ENCODE measurements at places on chromosomes 2 and 18. TPM values are rescaled to one million over a fixed set of nuclear protein-coding genes. Genes with fewer than 3 reads are reported as not detected.

SERPINB10 gene
- total RNA-seq = not detected

TEKT4 gene
- not detected for total RNA-seq

LONRF2 gene
- total RNA-seq = 5.2 TPM

REG3A gene
- total RNA-seq = not detected

NT5C1B gene
- total RNA-seq = not detected

HNMT gene
- total RNA-seq = 5.5 TPM

SCG2 gene
- total RNA-seq = 8.6 TPM

DSG4 gene
- not detected for total RNA-seq

TRPM8 gene
- 0.07 TPM for total RNA-seq

UGT1A10 gene
- total RNA-seq = not detected

ATP6V1C2 gene
- total RNA-seq = 0.14 TPM

MOCOS gene
- total RNA-seq = 2.6 TPM

IL1B gene
- not detected for total RNA-seq

IRS1 gene
- total RNA-seq = 15.1 TPM

CAPN13 gene
- total RNA-seq = not detected

DQX1 gene
- total RNA-seq = 0.49 TPM

GNLY gene
- total RNA-seq = not detected

- no peak for DNase-seq
Measured at GRCh38 chr2:25333981-25334380, 7.7 kb downstream of the DNMT3A start.

- no peak for DNase-seq
Measured at GRCh38 chr2:155633060-155633839, 699.3 kb downstream of the NR4A2 start.

DNA sequence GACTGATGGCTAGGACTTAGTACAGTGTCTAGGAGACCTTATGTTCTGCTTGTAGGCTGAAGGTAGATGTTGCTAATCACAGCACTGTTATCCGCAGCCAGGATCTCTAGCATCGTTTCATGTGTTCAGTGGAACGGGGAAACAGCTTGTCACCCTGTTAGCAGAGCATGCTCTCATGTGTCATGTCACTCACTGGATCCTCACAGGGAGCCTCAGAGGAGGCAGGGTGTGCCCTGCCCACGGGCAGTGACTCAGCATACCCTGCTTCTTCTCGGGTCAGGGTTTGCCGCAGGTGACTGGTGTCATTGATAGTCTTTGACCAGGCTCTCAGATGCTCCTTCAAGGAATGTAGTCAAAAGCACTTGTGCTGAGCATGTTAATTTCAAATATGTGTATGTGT, 44.4 kb downstream of the RPIA start:
- DNase-seq = no peak

- no peak for DNase-seq
Measured at GRCh38 chr2:52416340-52416739, 1351.3 kb upstream of the CHAC2 start.

DNA sequence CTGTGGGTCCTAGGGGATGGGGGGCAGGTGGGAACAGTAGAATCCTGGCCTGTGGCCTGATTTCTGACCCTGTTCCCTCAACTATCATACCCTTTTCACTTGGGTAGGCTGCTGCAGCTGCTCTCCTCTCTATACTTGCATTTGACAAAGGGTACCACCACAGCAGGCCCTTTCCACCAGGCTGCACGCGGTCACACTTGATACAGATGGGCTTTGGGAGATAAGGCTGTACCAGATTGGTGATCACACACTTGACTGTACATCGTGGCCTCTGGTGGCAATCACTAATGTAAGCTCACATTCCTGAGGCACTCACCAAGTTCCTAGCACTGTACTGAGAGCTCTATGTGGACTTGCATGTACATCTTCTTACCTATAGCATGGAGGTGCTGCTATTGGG, 1.6 kb upstream of the RALB start:
- no peak for DNase-seq

DNA sequence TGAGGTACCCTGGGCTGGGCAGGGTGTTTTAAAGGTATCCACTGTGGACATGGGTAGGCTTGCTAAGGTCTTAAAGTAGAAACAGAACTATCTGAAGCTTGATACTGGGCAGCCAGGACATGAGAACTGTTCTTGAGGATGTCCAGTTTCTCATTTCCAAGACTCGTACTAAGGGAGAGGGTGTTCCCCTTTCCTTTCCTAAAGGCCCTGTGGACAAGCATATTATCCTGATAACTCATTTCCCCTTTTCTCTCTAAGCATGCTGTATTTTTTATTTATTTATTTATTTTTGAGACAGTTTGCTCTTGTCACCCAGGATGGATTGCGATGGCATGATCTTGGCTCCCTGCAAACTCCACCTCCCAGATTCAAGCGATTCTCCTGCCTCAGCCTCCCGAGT, 273.6 kb downstream of the PRKCE start:
- no peak for DNase-seq

DNA sequence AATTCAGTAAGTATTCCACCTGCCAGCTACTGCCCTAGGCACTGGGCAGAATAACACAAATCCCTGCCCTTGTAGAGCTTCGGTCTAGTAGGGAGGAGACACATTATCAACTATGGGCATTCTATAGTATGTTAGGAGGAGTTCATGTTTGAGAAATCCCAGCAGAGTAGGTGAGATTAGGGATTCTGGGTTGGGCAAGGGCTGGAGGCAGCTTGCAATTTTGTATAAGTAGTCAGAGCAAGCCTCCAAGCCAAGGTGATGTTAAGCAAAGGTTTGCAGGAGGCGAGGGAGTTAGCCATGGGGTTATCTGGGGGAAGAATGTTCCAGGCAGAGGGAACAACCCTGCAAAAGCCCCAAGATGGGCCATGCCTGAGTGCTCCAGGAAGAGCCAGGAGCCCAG, 187.9 kb upstream of the HS6ST1 start:
- no peak for DNase-seq

- DNase-seq = no peak
Measured at GRCh38 chr2:197558393-197558792, 42.5 kb downstream of the MOB4 start.

DNA sequence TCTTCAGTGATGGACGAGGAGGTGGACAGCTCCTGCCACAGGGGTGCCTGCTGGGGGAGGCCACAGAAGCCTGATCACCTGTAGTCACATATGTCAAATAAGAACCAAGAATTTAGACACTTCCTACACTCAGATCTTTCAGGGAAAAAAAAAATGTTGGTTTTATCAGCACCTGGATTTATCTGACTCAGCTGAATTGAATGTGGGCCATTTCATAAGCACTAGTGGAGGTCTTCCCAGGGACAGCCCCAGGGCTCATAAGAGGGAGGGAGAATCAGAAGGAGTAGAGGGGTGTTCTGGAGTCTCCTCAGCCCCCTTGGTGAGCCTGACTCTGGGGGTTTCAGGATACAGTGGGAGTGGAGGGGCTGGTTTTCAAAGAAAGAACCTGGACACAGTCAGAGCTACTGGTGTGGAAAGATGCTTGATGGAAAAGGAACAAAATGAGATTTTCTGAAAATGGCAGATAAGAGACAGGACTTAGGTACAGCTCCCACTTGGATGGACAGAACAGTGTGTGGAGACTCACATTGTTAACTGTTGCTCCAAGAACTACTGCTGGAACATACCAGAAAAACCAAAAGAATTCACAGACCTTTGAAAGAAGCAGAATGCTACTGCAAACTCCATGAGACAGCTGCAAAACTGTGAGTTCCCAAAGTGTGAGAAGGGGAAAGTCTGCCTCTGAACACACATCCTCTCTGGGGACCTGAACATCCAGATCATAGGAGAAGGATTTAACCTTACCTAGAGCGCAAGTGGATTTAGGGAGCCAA, 45.4 kb downstream of the LCT start:
- no peak for DNase-seq

DNA sequence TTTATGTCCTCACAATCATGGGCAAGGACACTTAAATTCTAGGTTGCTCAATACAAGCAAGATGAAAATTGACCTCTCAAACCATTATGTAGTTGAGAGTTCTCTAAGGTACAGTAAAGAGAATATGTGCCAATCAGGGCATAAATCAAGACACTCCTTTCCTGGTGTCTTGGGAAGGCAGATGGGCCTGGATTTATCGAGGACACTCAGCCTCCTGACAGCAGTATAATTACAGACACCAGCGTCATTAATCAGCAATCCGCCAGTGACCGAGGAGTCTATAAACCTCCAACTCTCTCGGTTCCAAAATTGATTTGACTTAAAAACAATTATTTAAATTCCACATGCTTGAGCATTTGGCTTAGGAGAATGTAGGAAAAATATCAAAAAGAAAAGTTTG, 75.7 kb upstream of the DAPL1 start:
- no peak for DNase-seq

DNA sequence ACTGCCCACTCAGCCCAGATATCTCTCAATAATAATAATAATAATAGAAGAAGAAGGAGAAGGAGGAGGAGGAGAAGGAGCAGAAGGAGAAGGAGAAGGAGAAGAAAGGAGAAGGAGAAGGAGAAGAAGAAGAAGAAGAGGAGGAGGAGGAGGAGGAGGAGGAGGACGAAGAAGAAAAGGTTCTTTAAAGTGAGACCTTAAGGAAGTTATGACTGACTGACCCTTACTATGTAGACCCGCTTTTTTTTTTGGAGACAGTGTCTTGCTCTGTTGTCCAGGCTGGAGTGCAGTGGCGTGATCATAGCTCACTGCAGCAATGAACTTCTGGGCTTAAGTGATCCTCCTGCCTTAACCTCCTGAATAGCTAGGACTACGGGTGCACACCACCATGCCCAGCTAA, 88.9 kb upstream of the RFX8 start:
- no peak for DNase-seq

GRCh38 chr2:219179601-219180465, 1.8 kb downstream of the RETREG2 start:
- DNase-seq = no peak

DNA sequence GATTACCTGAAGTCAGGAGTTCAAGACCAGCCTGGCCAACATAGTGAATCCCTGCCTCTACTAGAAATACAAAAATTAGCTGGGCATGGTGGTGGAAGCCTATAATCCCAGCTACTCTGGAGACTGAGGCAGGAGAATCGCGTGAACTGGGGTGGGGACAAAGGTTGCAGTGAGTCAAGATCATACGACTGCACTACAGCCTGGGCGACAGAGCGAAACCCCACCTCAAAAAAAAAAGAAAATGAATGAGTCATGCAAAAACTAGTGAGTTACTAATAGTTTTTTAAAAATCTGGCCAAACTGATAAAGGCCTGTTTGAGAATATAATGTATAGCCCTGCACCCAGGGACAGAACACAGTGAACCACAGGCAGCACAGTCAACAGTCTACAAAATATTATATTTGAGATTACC, 17.5 kb downstream of the AFG3L2 start:
- no peak for DNase-seq

DNA sequence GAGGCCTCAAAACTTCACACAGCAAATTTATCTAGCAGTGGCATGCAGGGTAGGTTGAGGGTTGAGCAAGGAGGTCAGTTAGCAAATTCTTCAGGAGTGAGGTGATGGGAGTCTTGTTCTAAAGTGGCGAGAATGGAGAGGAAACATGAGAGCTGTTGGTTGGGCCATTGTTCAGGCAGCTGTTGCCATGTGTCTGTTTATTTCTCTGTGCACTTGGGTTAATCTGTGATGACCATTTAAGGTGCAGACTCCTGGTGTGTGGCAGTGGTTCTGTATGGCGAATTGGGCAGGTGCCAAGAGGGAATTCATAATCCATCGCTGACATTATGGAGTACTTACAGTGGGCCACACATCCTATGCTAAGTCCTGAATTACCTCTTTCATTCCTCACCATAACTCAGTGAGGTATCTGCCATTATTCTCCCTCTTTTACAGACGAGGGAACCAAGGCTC, 30.4 kb downstream of the TMEM178A start:
- no peak for DNase-seq

DNA sequence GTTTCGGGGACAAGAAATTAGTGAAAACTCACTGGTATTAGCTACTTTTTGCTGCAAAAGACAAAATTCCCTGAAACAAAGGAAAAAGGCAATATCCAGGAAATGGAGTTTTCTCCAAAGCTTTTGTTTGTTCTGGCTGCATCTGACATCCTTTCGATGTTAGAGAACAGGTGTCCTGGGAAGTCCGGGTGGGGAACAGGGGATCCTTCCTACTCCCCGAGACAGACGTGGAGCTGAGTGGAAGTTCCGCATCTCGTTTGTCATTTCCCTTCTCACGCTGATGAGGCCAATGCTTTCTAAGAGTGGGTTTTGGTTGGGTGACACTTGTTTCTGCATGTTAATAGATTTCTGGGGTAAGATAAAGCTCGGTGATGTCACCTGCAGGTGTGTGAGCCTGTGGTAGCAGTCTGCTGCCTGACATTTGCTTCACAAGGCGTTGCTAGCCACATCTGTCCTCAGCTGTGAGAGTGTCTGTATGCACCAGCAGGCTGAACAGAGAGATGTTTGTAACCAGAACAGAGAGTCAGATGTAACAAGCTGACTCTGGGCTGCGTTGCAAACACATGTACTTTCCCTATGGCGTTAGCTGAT, 125.9 kb downstream of the ACOXL start:
- no peak for DNase-seq

GRCh38 chr2:126733795-126734194, 77.8 kb downstream of the GYPC start:
- no peak for DNase-seq

DNA sequence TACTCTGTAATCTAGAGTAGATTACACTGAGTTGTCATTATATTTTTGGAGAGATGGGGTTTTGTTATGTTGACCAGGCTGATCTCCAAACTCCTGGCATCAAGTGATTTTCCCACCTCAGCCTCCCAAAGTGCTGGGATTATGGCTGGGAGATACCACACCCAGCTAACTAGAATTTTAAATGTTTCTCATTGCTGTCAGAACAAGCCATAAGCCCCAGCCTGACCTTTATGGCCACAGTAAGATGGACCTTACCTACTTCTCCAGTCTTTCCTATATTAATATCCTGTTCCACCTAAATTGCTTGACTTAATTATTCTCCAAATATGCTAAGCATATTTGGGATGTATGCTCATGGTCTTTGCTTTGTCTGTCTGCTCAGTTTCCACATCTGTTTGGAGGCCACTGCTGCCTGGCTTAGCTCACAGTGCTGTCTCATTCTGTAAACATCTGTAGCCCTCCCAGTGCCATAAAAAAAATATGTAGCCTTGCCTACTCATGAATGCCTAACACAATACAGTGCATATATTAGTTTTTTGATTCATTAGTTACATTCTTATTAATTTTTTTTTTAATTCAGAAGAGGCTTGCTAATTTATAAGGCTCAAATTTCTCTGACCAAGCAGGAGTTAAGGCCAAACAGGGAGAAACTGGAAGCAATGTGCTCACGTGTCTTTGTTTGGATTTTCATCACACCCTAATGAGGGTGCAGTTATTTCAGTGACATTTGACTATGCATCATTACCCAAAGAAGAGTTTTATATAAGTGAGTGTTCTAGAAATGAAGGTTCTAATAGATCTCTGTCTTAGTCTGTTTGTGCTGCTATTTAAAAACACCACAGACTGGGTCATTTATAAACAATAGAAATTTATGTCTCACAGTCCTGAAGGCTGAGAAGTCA, 45.3 kb upstream of the PSME4 start:
- DNase-seq = no peak

Data from neural crest cell (in vitro differentiated cells).